ENCODE measurements at places on chromosomes 3 and 15.

- no peak for DNase-seq
Measured at GRCh38 chr3:125357032-125357658, 18.0 kb downstream of the ZNF148 start.

GRCh38 chr3:37816271-37816670, 45.4 kb upstream of the CTDSPL start:
- no peak for DNase-seq

- DNase-seq, result no peak
Measured at GRCh38 chr3:125525153-125525552, 5.2 kb upstream of the SNX4 start.

- DNase-seq, result no peak
Measured at GRCh38 chr3:157888040-157888439, 218.2 kb downstream of the SHOX2 start.

- DNase-seq, result no peak
Measured at GRCh38 chr3:54547051-54547450, 380.8 kb downstream of the LRTM1 start.

DNA sequence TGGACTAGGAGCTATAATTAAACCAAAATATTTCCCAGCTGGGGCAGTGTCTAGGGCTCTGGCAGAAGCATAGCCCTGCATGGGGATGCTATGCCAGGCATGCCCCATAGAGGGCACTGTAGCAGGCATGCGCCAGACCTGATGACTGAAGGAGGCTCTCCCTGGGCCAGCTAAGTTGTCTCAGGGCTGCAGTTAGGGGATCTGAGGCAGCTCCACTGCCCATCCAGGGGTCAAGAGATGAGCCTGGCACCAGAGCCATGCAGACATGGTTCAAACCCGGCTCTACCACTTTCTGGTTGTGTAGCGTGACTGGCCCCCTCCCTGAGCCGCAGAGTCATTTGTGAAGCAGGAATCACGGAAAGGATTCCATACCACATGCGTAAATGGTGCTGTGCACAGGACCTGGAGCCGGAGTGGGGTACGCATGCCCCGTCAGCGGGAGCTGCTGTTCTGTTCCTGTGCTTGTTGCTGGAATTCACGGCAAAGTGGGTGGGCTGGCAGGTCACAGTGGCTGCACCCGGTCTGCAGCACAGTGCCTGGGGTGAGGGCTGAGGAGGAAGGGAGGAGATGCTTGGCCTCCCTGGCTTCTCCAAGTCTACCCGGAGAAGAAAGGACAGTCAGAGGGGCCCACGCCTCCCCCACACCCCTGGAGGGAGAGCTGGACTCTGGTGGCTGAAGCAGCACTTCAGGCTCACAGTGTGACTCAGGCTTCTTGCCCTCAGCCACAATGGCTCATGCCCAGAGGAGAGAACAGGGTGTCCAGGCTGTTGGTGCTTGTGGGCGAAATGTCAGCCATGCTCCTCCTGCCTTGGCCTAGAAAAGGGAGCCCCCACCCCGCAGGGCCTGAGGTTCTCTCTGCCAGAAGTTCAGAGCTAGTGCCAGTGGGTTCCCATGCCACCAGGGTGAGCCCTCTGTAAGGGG, 43.1 kb downstream of the DNASE1L3 start:
- DNase-seq, result peak; percentile 35

- DNase-seq, result no peak
Measured at GRCh38 chr3:34842706-34843480, 796.4 kb upstream of the ARPP21 start.

DNA sequence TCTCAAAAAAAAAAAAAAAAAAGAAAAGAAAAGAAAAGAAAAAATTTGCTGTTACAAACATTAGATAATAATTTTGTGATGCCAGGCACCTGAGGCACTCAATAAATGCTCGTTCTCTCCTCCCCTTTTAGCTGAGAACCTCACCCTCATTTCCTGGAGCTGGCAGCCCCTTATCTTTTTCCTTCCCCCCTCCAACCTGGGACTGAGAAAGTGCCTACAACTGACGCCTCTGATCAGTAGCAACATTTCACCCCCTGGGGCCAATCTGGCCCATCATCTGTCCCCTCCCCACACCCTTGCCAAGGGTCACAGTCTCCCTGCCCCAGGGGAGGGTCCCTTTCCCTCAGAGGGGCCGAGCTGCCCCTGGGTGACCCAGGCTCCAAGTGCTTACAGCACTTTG, 12.6 kb upstream of the RNU6-1 start:
- DNase-seq, result no peak

DNA sequence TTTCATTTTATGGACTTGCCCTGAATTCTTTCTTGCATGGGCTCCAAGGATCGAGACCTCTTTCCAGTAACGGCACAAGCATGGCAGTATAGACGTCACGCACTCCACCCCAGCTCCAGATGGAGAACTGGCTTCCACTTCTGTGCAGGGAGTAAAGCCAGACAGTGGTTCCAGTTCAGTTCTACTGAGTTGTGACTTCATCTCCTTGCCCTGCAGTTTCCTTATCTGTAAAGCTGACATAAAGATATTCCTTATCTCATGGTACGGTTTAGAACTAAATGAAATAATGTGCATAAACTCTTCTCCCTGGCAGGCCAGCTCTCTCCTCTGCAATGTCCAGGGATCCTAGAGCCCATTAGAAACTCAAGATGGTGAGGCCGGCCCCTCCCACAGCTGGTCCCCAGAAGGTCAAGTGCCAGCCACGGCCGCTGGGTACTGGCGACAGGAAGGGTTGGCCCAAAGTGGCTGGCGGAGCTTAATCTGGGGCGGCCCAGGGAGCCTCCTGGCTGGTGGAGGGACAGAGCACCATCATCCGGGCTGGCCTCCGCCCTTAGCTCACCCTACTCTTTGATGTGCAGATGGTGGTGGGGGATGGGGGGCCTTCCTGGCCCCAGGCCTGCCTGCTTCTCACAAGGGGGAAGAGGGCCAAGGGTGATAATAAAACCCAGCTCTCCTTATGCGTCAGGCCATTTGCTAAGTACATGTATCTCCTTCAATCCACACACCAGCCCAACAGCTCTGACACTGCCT, 7.2 kb downstream of the MESP2 start:
- no peak for DNase-seq

DNA sequence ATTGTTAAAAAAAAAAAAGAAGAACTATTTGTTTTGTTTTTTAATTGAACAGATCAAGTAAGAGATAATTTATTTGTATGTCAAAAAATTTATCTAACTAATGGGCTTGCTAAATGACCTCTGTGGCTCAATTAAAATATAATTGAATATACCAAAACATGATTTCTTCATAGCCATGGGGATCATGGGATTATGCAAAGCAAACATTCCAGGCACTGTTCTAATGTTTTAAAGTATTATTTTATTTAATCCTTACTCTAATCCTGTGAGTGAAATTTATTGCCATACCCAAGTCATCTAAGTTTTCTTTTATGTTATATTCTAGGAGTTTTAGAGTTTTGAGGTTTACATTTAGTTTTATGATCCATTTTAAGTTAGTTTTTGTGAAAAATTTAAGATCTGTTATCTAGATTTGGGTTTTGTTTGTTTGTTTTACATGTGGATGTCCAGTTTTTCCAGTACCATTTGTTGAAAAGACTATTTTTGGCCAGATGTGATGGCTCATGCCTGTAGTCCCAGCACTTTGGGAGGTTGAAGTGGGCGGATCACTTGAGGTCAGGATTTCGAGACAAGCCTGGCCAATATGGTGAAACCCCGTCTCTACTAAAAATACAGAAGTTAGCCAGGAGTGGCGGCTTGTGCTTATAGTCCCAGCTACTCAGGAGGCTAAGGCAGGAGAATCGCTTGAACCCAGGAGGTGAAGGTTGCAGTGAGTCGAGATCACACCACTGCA, 52.3 kb upstream of the CNOT10 start:
- peak; percentile 3 for DNase-seq

- no peak for DNase-seq
Measured at GRCh38 chr15:68699881-68700454, 120.7 kb downstream of the ANP32A start.

- peak; percentile 29 for DNase-seq
Measured at GRCh38 chr15:69893863-69894262, 203.9 kb downstream of the TLE3 start.

DNA sequence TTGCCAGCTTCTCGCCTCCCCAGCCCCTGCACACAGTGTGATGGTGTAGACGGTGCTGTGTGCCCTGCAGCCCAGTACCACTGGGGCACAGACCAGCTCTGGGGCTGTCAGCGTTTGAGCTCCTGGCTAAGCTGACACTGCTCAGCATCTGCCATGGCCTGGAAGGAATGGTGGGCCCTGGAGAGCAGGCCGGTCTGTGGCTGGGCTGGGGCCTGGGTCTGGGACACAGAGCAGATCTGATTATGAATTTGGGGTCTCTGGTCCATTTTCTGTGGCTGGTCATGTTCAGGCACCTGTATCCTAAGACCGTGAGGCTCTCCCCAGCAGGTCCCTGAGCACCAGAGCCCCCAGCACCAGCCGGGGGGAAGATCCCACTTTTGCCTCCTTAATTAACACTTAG, 34.7 kb downstream of the HCN4 start:
- DNase-seq, result no peak

GRCh38 chr15:71804226-71804625, 6.1 kb upstream of the NR2E3 start:
- DNase-seq, result no peak

DNA sequence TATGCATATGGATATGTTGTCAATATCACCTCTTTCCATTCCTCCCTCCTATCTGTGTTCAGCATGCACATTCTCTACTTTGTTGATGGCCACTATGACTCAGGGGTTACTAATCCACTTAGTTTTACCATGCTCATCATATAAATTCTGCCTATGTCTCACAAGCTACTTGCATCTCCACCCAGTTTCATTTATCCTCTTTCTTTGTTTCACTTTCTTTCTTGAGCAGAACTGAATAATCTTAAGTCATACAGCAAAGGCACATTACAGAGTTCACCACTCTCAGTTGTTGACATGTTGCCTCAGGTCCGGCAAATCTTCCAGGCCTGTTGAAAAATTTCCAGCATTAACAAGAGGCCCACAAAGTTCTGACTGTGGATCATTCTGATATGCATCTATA, 71.5 kb downstream of the SSR3 start:
- peak; percentile 86 for DNase-seq

- no peak for DNase-seq
Measured at GRCh38 chr3:150447084-150447483, 39.0 kb downstream of the TSC22D2 start.

DNA sequence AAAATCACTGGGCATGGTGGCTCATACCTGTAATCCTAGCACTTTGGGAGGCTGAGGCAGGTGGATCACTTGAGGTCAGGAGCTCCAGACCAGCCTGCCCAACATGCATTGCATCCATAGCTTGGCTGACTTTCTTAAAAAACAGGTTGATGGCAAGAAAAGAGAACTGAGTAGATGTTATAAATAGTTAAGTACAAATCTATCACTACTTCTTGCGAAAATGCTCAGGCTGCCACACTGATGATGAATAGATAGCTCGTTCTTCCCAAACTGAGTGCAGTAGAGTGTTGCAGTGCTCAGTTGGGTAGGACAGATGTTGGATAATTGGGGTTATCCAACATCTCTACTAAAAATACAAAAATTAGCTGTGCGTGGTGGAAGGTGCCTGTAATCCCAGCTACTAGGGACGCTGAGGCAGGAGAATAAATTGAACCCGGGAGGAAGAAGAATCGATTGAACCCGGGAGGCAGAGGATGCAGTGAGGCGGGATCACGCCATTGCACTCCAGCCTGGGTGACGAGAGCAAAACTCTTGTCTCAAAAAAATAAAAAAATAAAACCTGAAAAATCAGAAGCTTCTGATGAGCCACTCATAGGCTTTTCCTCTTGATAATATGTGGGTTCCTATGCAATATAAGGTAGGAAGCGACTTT, 1.2 kb downstream of the BTLA start:
- DNase-seq, result no peak

DNA sequence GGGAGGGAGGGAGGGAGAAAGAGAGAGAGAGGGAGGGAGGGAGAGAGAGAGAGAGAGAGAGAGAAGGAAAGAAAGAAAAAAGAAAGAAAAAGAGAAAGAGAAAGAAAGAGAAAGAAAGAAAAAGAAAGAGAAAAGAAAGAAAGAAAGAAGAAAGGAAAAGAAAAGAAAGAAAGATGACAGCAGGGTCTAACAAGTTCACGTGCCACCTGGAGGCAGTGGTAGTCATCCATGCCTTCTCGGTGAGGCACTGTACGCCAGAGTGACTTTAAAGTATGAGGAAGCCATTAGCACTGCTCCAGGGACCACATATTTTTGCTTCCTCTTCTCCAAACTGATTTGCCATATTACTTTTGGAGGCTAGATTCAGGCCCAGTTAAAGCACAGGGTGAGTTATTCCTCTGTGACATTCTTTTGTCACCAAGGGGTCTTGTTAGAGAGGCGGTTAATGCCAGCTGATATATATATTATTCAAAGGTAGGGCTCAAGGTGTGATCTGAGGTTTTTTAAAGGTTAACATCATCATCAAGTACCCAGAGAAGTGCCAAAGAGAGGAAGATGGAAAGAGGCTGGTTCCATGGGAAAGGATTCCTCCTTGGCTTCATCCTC, at the start of gene HTR3D:
Gene HTR3D (plus strand): TSS at position 556 of the 606 bp plus-strand sequence. CDS start 0 bp downstream, at position 556.
- no peak for DNase-seq

DNA sequence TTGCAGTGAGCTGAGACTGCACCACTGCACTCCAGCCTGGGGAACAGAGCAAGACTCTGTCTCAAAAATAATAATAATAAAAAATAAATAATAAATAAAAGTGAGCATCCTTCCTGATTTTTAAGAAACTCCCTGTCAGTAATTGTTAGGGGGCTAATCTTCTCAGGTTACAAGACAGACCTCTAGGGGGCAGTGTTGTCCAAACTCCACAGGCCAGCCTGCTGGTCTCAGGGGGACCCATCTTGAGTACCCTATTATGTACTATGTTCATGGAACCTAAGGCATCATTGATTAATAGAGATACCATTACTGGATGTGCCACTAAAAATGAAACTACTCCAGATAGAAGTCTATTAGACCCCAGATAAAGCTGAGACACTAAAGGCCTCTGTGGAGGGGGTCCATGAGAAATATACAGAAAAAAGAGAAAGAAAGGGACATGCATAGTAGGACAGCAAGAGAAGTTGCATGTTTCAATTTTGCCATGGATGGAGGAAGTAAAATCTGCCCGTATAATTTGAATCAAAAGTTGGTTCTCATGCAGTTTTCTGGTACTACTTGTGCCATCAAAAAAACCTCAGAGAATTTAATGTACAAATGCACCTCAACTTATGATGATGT, 85.5 kb upstream of the CDV3 start:
- DNase-seq, result no peak

DNA sequence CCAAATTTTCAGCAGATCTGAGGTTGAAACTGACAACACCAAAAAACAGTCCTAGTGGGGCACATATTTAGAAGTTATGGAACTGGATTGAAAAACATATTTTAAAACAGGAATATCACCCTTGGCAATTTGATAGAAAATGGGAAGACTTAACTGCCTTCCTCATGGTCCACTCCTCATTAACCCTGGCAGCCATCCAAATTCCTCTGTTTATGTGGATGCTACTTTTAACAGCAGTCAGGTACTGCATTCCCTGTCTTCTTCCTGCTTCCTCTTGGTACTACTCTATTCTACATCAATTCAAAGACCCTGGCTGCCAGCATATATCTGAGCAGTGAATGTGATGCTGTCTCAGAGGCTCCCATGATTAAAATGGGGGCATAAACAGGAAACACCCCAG, 54.3 kb downstream of the PDE8A start:
- DNase-seq, result no peak

GRCh38 chr15:73700041-73700842, 16.1 kb downstream of the CD276 start:
- peak; percentile 72 for DNase-seq

GRCh38 chr15:88994286-88994685, 81.1 kb upstream of the MFGE8 start:
- no peak for DNase-seq

- DNase-seq, result peak; percentile 90
Measured at GRCh38 chr3:69143612-69144011, 21.2 kb upstream of the LMOD3 start.

All from H4 (cell line).